ENCODE measurements at places on chromosomes 13 and 19.

- peak; percentile 35 for DNase-seq
Observed at GRCh38 chr13:24854311-24854710, 90.3 kb downstream of the RNF17 start.

DNA sequence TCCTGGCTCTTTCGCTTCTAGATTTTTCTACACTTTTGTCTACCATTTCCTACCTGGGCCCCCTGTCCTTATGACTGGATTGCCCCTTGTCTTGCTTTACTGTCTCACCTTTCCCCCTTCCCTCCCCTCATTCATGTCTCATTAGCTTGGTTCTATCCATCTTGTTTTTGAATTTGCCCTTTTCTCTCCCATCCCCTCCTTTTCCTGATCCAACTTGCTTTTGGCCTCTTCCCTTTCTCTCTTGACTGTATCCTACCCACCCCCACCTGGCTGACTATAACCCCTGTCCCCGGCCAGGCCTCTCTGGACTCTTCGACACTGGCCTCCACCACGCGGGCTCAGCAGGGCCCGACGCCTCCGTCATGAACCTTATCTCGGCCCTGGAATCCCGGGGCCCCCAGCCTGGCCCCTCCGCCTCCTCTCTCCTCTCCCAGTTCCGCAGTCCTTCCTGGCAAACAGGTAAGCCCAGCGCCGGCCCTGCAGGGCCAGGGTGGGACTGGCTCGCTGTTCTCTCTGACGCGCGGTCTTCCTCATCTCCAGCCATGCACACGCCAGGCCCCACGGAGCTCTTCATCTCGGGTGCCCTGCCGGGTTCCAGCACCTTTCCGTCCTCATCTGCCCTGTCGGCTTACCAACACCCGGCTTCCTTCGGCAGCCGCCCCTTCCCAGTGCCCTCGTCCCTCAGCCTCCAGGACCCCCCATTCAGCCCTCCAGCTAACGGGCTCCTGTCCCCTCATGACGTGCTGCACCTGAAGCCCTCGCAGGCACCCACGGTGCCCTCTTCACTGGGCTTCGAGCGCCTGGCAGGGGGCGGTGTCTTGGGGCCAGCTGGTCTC is 3.4 kb downstream of the PRR12 start:
- DNase-seq = no peak

- DNase-seq = peak; percentile 66
Observed at GRCh38 chr13:33207615-33207961, 78.0 kb downstream of the STARD13 start.

DNA sequence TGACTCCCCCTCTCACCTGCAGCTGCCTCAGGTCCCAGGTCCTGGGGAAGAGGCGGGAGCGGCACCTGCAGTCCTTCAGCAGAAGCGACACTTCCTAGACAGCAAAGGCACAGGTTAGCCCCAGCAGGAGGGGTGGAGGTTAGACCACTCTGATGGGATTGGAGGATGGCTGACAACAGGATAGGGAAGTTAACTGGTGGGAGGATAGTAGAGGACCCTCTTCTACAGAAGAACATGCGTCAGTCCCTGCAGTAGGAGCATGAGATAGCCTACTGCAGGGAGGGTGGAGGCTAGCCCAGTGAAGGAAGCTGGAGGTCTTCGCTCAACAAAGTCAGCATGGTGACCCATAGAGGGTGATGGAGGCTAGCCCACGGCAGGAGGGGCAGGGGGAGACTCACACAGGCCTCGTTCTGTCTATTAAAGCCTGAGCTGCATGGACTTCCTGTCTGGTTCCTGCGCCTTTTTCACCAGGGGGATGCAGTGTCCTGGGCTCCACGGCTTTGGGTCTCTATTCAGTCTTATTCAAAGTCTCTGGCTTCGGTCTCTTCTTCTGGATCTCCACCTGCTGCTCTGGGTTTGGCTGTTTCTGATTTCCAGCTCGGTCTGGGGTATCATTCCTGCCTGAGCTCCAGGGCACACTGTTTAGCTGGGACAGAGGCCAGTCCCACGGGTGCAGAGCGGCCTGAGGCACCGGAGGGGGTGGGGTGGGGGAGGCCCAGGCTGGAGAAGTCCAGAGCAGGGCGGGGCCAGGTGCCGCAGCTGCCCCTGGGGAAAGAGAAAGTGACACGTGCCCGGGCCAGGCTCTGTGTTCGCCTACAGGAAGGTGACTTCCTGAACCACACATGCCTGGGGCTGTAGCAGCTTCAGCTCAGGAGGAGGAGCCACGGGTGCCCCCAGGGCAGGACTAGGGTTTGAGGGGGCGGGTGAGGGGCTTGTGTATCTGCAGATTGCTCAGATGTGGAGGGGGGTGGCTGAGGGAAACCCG is 7.3 kb downstream of the IFNL3 start:
- no peak for DNase-seq

DNA sequence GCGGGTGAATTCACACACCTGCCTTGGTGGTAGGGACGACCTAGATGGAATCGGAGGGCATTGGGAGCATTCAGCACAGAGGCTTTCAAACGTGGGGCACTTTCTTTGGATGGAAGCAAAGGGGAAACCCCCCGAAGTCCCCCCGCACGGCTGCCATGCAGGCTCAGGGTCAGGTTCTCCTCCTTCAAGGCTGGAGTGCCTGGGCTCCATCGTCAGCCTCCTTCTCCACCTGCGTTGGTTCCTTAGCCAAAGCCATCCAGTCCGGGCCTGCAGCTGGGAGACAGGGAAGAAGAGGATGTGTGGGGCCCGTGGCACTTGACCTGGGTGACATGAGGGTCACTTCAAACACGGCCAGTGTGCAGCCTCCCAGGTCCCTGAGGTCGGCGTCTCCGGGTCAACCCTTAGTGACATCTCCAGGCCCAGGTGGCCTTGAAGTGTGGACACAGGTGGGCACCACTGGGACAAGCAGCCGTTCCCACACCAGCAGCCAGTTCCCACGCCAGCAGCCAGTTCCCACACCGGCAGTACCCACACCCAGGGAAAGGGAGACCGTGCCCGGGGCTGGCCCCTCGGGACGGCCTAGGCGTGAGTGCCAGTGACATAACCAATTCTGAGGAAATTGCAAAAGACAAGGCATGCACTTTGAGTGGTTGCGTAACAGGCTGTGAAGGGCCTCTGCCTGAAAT is 116.0 kb downstream of the SOX1 start:
- DNase-seq = no peak

DNA sequence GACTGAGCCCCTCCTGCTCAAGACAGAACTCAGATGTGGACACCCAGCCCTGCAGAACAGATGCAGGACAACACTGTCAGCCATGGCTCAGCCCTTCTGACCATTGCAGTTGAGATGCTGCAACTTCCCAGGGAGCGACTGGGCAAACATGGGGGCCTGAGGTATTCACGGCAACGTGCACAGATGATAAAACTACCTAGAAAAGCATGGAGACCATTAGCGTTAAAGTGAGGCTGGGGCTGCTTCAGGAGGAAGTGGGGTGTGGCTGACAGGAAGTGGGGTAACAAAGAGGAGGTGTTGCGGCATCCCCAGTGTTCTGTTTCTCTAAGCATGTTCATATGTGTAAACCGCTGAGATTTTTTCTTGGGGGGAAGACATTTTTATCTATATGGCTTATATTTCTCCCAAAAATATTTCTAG is 1.3 kb upstream of the SIGLEC9 start:
- DNase-seq = no peak

DNA sequence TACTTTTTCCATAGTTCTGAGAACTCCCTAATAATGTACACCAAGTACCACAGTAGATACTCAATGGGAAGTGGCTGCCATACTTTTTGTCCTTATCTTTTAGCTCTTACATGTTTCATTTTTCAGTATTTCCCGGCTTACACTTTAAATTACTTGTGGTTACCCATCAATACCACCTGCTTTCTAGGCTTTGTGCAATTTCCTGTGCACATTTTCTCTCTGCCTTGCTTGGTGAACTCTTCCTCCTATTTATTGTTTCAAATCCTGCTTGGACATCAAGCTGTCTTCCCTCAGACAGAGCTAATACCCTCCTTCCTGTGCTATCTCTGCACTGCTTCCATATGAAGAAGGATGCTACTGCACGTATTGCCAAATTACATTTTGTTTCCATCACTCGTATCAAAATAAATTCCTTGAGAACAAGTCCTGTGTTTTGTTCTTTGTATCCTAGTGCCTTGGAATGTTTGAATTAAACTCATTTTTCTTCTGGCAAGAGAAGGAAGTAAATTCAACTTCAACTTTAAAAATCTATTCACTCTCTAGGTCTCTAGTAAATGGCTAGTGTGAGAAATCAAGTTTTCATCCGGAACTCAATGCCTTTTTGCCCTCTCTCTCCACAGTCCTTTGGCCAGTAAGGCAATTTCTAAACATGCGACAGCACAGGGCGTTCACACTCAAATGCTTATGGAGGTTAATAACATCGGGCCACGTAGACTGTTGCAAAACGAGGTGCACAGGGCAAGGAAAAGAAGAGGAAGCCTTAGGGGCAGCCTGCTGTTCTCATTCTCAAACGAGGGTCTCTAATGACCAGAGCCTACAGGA is 5.6 kb downstream of the ZAR1L start:
- DNase-seq = no peak

DNA sequence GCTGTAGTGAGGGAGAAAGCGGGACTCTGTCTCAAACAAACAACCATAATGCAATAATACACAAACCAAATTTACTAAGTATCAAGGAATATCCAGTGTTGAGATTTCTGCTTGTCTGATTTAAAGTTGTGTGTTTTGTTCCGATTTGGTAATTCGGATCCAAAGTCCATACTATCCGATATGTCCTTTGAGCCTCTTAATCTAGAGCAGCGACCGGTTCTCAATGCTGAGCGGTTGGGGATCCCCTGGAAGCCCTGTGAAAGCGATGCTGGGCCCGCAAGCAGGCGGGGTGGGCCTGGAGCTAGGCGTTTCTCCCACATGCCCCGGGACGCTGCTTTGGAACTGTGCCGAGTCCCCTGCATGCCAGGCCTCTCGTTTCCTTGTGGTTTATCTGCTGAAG is 20.2 kb downstream of the C19orf44 start:
- no peak for DNase-seq

DNA sequence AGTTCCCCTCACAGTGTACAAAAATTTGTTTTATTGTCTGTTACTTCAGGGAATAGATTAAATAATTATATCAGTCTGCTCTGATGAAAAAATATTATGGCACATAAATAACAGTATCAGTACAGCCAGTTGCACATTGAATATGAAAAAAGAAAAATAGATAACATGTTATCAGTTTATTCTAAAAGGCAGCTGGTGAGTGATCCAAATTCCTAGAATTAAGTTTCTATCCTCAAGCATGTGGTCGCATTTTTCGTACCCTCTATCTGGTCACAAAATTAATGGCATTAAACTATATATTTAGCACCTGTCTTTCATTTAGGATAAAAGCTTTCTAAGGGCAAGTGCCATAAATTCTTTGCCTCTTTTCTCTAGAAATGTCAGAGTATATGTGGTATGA is 944.8 kb upstream of the PCDH9 start:
- DNase-seq = no peak

DNA sequence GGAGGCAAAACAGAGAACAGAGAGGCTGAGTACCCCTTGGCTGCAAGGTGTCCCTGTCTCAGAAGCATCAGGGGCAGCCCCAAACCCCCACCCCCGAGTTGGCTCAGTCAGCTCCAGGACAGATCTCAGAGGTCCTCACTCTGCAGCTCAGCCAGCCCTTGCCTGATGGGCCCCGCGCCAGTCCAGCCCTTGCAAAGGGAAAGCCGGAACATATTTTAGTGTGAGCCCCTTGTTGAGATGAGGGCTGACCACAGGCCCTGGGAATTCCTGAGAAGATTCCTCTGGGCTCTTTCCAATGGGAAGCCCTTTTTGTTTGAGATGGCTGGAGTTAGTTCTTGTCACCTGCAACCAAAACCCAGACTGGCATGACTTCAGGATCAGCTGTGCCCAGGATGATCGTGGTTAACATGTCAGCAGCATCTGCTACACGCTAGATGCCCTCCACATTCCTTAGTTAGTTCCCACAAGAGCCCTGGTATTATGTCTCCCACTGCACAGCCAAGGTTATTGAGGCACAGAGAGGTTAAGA is 33.9 kb upstream of the CCNE1 start:
- no peak for DNase-seq

DNA sequence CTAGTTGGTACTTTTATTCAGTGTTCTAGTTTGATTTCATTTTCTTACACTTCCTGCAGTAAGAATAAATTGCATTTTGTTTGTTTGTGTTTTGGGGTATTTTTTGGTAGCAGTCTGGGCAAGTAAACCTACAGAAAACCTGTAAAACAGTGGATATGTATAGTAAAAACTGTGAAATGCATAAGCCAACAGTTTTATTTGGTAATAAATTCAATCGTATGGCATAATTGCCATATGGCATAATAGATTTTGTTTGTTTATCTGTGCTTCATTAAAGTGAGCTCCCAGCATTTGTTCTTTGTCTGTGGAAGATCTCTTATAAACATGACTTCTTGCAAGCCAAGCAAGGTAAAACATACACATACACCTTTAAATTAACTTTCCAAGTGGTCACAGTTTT is 111.9 kb downstream of the PCDH9 start:
- no peak for DNase-seq

- DNase-seq = no peak
Observed at GRCh38 chr13:107296804-107297203, 728.9 kb upstream of the ARGLU1 start.

DNA sequence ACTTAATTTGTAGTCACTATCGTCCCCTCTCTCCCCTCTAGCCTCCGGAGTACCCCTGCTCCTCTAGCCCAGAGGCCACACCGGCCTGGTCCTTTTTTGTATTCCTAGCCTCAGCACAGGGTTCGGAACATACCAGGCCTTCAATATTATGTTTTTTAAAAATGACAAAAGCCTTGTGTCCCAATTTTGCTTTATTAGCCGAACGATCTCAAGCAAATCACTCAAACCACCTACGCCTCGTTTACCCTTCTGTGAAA is 463 bp upstream of the POMP start:
- DNase-seq = no peak

GRCh38 chr19:7729831-7730285 is 2.1 kb downstream of the CLEC4G start:
- DNase-seq = no peak

GRCh38 chr13:44542361-44542760 is 33.8 kb downstream of the TSC22D1 start:
- DNase-seq = no peak

DNA sequence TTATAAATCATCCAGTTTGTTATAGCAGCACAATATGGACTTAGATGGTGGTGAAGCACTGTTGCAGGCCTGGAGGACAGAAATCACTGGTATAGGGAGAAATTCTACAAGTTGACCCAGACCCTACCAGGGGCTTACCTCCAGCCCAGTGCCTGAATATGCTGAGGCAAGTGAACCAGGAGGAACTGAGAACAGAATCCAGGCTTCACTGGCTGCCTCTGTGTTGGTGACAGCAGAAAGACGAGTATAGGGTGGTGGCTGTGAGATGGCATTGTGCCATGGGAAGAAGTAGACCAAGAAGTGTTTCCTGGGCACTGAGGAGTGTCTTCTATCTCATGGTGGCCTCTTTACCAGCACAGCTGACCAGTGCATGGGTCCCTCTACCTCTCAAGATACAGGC is 15.9 kb upstream of the EID2 start:
- no peak for DNase-seq

Measured in MG63 (cell line).